ENCODE measurements at places on chromosomes 3 and 15. TPM values are rescaled to one million over a fixed set of nuclear protein-coding genes. Genes with fewer than 3 reads are reported as not detected.

- no peaks in the 10 kb centered on the region for H3K4me1 ChIP-seq
- H3K27me3 ChIP-seq: no peaks in the 10 kb centered on the region
- no peak overlapping the region for H3K4me3 ChIP-seq
- no peak overlapping the region for H3K27ac ChIP-seq
- no peaks in the 10 kb centered on the region for H3K36me3 ChIP-seq
Observed at GRCh38 chr15:37576952-37577351, 357.5 kb upstream of the TMCO5A start.

GRCh38 chr15:92449476-92449875, 55.8 kb downstream of the ST8SIA2 start:
- DNase-seq: no peak
- H3K27me3 ChIP-seq: no peaks in the 10 kb centered on the region
- H3K4me3 ChIP-seq: no peak overlapping the region

- H3K4me3 ChIP-seq: peak overlapping the region; percentile 80
- peak; percentile 37 for DNase-seq
- H3K27me3 ChIP-seq: no peaks in the 10 kb centered on the region
- peaks cover 29% of the 10 kb centered on the region for H3K4me1 ChIP-seq
Observed at GRCh38 chr3:170222647-170223541, 670 bp downstream of the PRKCI start.

The CELSR3 gene
- 15.0 TPM for total RNA-seq

DNA sequence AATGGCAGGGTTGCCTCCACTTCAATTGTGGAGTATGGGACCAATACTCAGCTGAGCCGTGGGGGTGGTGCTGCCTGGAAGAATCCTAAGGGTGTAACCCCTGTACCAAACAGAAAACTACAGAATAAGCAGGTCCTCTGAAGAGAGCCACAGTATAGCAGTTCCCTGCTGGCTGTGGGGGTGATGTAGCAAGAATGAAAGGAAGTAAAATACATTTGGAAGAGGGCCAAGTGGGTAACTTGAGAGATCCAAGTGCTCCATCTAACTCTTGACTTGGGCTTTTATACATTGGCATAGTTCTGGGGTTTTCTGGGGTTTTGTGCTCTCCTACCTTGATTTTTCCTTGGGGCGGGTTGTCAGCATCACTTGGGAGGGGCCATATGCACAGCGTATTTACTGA, 341.4 kb downstream of the OTOL1 start:
- H3K4me3 ChIP-seq: no peak overlapping the region
- no peak for DNase-seq
- no peaks in the 10 kb centered on the region for H3K36me3 ChIP-seq
- H3K27me3 ChIP-seq: no peaks in the 10 kb centered on the region
- no peaks in the 10 kb centered on the region for H3K4me1 ChIP-seq

GRCh38 chr3:45595364-45596195, 1.0 kb downstream of the LIMD1 start:
- no peaks in the 10 kb centered on the region for H3K36me3 ChIP-seq
- peak overlapping the region; percentile 93 for H3K27ac ChIP-seq
- peak; percentile 73 for DNase-seq
- H3K4me1 ChIP-seq: peaks cover 42% of the 10 kb centered on the region
- peak overlapping the region; percentile 77 for H3K4me3 ChIP-seq
- H3K27me3 ChIP-seq: no peaks in the 10 kb centered on the region

The UBAP1L gene
- 2.0 TPM for total RNA-seq

- no peak overlapping the region for H3K27ac ChIP-seq
- no peaks in the 10 kb centered on the region for H3K4me1 ChIP-seq
- no peaks in the 10 kb centered on the region for H3K27me3 ChIP-seq
- DNase-seq: no peak
- H3K4me3 ChIP-seq: no peak overlapping the region
Observed at GRCh38 chr3:54999159-54999558, 71.3 kb upstream of the LRTM1 start.

DNA sequence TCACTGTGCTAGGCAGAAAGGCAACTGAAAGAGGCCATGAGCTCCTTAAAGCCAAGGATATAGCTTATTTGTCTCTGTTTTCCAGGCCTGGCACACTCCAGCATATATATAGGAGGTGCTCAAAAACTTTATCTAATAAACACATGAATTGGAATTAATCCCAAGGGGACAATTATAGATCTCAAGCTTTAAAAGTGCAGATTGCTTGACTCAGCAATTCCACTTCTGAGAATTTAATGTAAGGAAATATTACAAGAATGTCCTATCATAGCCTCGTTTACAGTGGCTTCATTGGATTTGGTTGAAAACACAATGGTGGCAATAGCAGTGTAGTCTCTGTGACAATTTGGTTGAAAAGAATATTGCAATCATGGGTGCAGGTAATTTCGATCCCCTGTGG, 267.3 kb downstream of the SHQ1 start:
- DNase-seq: no peak
- no peak overlapping the region for H3K27ac ChIP-seq
- no peaks in the 10 kb centered on the region for H3K36me3 ChIP-seq
- no peaks in the 10 kb centered on the region for H3K4me1 ChIP-seq

- H3K27me3 ChIP-seq: no peaks in the 10 kb centered on the region
- no peaks in the 10 kb centered on the region for H3K36me3 ChIP-seq
- DNase-seq: no peak
- H3K4me3 ChIP-seq: no peak overlapping the region
- H3K27ac ChIP-seq: no peak overlapping the region
Observed at GRCh38 chr3:55065331-55065730, 137.5 kb upstream of the LRTM1 start.

DNA sequence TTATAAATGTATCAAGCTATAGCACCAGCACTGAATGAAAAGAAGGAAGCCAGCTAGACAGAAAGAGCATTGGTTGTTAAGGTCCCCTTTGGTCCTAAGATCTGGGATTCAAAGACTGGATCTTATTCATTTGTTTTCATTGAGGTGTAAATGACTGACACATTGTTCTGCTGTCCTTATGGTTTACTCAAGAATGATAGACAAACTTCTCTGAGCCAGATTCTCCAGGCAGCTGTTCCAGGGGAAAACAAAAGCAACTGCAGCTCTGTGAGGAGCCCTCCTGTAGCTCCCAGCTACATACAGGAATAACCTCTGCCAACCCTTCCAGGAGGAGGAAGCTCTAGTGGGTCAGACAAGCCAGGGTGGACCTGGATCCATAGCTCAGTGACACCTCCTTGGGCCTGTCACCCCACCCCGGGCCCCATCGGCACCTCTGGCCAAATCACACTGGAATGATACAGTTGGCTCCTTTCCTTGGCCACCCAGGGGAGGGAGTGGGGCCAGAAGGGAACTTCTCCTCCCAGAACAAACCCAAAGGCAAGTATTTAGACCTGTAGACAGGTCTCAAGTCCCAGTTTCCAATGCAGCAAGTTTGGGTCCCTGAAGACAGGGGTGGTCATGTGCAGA, 57.8 kb downstream of the ZNF621 start:
- no peaks in the 10 kb centered on the region for H3K4me1 ChIP-seq
- no peak for DNase-seq
- no peaks in the 10 kb centered on the region for H3K36me3 ChIP-seq

DNA sequence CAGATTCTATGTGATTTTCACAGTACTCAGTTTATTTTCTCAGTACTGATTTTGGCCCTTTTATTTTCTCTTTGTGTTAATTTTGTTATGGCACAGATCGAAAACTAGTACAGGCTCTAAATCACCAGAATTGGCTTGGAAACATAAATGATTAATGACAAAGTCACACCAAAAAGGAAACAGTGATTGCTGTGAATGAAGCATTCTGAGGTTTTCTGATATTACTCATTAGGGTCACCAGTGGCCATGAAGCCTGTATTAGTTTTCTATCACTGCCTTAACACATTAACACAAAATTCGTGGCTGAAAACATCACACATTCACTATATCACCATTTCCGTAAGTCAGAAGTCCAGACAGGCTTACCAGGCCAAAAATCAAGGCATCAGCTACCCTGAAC, 343.0 kb upstream of the THRB start:
- H3K36me3 ChIP-seq: no peaks in the 10 kb centered on the region
- no peak overlapping the region for H3K4me3 ChIP-seq
- H3K27me3 ChIP-seq: no peaks in the 10 kb centered on the region
- peaks cover 3% of the 10 kb centered on the region for H3K4me1 ChIP-seq
- no peak overlapping the region for H3K27ac ChIP-seq

The CHST2 gene
- total RNA-seq: 0.75 TPM

DNA sequence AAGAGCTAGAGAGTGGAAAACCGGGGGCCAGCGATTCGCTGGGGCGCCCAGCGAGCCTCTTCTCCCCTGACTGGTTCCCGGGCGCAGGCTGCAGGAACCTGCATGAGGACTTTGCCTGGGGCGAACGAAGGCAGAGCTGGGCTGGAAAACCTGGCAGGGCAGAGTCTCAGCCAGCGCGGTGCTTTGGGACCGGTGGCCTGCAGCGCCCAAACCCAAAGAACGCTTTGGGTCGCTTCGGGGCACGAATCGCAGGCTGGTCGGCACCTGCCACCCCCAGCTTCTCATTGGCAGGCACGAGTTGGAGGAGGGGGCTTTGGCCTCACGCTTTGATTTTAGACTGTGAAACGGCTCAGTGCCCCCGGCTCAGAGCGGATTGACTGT, 3.0 kb downstream of the ONECUT1 start:
- no peak overlapping the region for H3K27ac ChIP-seq
- H3K27me3 ChIP-seq: peaks cover 99% of the 10 kb centered on the region
- peaks cover 49% of the 10 kb centered on the region for H3K4me1 ChIP-seq
- no peak for DNase-seq
- H3K4me3 ChIP-seq: no peak overlapping the region
- H3K36me3 ChIP-seq: no peaks in the 10 kb centered on the region

The AHSG gene
- total RNA-seq: not detected

The FAM81A gene
- not detected for total RNA-seq

GRCh38 chr3:134904241-134904771, 109.2 kb downstream of the EPHB1 start:
- no peak overlapping the region for H3K27ac ChIP-seq
- H3K4me1 ChIP-seq: peaks cover 6% of the 10 kb centered on the region
- no peaks in the 10 kb centered on the region for H3K36me3 ChIP-seq
- no peak overlapping the region for H3K4me3 ChIP-seq
- no peaks in the 10 kb centered on the region for H3K27me3 ChIP-seq
- DNase-seq: no peak

DNA sequence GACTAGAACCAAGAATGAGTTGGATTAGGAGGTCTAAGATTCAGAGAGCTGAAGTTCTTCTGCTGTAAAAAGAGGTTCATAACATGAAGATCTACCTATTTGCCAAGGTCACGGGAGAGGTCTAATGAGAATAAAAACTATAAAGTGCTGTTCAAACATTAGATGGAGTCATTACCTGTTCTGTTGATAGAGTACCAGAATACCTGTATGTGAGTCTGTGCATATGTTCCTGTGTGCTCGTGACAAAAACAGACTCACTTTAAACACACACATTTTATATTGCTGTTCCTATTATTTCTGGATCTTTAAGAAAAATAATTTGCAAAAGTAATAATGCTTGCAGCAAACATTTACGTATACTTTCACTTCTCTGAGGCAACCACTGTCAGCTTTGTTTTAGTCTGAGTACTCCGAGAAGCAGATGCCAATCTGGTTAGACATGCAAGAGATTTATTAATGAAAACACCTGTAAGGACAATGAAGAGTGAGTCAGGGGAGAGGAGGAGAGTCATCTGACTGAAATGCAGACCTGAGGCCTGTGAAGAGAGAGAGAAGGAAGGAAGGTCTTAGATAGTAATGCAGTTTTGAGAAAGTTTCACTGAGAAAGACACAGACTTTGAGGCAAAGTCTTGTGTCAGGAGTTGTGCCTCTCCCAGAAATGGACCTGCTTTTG, 221.2 kb downstream of the SQOR start:
- no peaks in the 10 kb centered on the region for H3K27me3 ChIP-seq
- H3K4me1 ChIP-seq: peaks cover 14% of the 10 kb centered on the region
- H3K4me3 ChIP-seq: no peak overlapping the region
- H3K27ac ChIP-seq: no peak overlapping the region
- DNase-seq: no peak

DNA sequence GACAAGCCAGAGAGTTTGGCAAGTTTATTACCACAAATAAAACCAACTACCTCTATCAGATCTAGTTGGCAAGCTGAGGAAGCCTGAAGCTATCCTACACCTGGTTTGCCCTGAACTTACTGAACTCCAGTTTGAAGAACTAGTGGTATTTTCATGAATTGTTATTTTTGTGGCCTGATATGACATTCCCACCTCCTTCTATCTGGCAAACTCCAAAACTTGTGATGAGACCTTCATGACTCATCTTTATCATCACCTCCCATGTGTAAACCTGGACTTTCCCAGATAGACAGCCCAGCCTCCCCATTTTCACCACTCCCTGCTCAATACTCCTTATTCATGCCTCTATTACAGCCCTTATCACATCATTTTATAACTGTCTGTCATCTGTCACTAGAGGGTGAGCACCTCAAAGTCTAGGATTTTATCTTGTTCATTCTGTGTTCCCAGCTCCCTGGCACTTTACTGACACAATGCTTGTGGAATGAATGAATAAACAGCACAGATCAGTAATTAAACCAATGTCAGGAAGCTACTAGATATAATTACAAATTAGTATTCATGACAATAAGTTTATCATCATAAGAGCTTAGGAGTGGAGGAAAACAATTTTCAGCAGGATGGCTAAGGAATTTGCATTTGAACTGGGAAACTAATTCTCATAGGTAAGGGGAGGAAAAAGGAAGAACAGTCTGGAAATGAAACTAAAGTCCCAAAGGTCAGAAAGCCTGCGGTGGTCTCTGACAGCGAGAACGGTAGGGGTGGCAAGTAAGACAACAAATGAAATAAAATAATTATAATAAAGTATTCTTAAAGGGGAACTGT, 13.2 kb upstream of the TRANK1 start:
- no peaks in the 10 kb centered on the region for H3K4me1 ChIP-seq
- H3K27me3 ChIP-seq: no peaks in the 10 kb centered on the region
- H3K36me3 ChIP-seq: no peaks in the 10 kb centered on the region
- H3K4me3 ChIP-seq: no peak overlapping the region
- H3K27ac ChIP-seq: peak overlapping the region; percentile 64

The TRH gene
- not detected for total RNA-seq

DNA sequence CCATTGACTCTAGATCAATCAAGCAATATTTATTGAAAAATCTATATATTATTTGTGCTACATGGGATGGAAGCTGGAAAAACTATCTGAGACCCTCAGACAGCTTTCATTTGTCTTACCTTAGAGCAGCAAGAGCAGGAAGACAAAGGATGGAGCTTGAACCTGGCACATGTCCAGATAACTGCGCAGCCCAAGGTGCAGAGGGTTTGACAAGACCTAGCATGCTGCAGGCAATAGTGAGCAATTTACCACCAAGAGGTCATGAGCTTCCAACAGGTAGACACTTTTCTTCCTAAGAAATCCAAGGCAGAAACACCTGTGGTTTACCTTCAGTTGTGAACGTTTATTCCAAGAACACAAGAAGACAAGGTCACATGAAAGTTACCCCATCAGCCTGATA, 214.7 kb upstream of the NECTIN3 start:
- H3K4me1 ChIP-seq: no peaks in the 10 kb centered on the region
- DNase-seq: no peak
- no peaks in the 10 kb centered on the region for H3K36me3 ChIP-seq
- H3K27ac ChIP-seq: no peak overlapping the region
- no peak overlapping the region for H3K4me3 ChIP-seq

Data from transverse colon (tissue), 4 donors.